Suppressor macrophage treated with lipopolysaccharide for 4 hours (primary cell): ENCODE measurements at places on chromosomes 12 and 14.

DNA sequence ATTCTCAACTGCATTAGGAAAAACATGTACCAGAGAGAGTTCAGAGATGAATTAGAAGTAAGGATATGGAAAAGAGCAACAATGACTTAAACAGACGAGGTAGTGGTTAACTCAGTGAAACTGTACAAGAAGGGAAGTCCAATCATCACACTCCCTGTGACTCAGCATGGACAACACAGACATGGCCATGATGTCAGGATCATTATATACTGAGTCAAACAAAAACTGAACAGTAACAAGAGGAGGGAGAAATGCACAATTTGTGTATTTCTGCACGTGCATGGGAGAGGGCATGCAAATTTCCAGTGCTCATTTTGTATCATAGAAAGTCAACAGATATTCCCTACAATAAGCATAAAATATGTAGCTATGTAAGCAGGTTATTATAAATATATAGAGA lies 1037.8 kb downstream of the BCL11B start:
- DNase-seq: peak; percentile 40

DNA sequence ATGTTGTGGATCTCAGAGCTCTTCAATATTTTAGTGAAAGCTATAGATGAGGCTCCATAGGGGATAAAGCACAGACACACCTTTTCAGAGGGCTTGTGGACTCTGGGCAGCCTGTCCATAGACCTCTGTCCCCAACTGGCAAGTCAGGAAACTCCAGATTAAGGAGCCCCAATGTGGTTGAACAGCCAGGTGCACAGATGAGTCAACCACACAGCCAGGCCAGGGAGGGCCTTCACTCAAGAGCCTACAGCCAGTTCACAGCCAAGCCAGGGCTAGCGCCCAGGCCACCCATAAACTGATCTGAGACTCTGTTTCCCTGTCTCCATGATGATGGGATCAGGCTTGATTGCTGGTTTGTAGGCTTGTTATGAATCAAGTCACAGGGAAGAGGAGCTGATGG lies 1.0 kb upstream of the BDKRB2 start:
- DNase-seq: no peak

- no peak for DNase-seq
These were observed 3.2 kb downstream of the AJUBA start for GRCh38 chr14:22978981-22979671.

GRCh38 chr14:35335388-35336092 lies 43.4 kb downstream of the PSMA6 start:
- DNase-seq: no peak

- DNase-seq: no peak
These were observed 175.4 kb upstream of the PZP start for GRCh38 chr12:9383585-9383984.

GRCh38 chr12:82619644-82620043 lies 67.1 kb upstream of the TMTC2 start:
- DNase-seq: no peak

- DNase-seq: peak; percentile 25
These were observed 56.8 kb downstream of the PAPLN start for GRCh38 chr14:73293782-73294781.

- DNase-seq: peak; percentile 50
These were observed 19.3 kb upstream of the MMP17 start for GRCh38 chr12:131808744-131809371.

DNA sequence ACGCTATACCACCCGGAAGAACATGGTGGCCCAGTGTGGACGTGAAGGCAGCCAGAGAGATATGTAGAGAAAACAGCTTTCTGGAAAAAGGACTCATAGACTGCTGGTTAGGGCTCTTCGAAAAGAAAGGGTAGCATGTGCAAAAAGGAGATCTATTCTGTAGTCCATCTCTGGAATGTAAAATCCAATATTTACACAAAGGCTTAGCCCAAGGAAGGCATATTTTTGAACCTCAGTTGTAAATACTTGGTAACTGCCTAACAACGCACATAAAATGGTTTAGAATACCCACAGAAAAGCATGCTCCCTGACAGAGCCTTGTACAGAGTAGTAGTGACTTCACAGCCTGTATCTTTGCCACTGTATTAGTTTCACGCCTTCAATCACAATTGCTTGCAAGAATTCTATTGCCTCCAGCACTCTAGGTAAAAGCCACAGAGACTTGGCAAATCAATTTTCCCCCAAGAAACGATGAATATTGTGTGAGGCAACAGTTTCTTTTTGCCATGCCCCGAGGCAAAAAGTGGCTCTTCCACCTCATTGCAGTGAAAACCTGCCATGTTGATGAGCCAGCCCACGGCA lies 59.2 kb downstream of the TRIM9 start:
- no peak for DNase-seq

- DNase-seq: no peak
These were observed 194.8 kb downstream of the GRIN2B start for GRCh38 chr12:13786646-13787045.

GRCh38 chr12:85963326-85963725 lies 89.2 kb downstream of the NTS start:
- no peak for DNase-seq

DNA sequence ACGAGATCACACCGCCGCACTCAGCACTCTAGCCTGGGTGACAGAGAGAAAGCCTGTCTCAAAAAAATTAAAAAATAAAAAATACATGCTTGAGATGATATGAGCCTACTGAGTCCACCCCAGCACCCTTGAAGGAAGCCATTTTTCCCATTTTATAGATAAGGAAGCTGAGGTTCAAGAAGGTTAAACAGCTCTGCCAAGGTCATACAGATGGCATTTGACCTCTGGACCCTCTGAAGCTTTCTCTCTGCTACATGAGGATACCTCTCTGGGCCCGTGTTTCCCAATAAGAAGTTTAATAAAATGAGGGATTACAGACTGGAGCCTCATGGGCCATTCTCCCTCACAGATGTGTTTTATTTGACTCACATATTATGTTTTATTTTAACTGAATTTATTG lies 53.9 kb upstream of the PNMA1 start:
- DNase-seq: no peak

DNA sequence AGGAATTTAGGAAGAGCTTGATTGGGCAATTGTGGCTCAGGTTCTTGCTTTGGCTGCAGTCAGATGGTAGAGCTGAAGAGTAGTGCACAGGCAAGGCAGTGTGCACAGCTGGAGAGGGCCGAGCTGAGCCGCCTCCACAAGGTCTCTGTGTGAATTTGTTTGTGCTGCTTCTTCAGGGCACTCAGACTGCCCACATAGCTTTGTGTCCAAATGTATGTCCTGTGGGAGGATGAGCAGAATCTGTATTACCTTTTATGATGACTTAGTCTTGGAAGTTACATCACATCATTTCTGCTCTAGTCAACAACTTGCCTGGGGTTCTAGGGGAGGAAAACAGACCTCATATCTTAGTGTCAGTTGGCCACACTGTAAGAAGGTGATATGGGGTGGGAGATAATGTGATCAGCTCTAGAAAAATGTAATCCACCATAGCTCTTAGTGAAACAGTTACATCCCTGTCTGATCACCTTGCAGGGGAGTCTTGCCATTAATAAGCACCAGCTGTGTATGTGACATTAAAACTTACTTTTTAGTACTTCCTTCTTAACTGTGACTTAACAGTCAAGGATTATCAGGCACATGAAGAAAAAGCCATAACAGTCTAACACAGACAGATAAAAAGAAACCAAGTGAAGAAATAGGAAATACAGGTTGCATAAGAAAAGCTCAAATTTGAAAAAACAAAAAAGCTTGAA lies 53.4 kb downstream of the RCOR1 start:
- peak; percentile 40 for DNase-seq

GRCh38 chr12:89678225-89678624 lies 30.4 kb downstream of the ATP2B1 start:
- DNase-seq: no peak

GRCh38 chr14:45181806-45182205 lies 46.1 kb downstream of the FANCM start:
- DNase-seq: no peak

DNA sequence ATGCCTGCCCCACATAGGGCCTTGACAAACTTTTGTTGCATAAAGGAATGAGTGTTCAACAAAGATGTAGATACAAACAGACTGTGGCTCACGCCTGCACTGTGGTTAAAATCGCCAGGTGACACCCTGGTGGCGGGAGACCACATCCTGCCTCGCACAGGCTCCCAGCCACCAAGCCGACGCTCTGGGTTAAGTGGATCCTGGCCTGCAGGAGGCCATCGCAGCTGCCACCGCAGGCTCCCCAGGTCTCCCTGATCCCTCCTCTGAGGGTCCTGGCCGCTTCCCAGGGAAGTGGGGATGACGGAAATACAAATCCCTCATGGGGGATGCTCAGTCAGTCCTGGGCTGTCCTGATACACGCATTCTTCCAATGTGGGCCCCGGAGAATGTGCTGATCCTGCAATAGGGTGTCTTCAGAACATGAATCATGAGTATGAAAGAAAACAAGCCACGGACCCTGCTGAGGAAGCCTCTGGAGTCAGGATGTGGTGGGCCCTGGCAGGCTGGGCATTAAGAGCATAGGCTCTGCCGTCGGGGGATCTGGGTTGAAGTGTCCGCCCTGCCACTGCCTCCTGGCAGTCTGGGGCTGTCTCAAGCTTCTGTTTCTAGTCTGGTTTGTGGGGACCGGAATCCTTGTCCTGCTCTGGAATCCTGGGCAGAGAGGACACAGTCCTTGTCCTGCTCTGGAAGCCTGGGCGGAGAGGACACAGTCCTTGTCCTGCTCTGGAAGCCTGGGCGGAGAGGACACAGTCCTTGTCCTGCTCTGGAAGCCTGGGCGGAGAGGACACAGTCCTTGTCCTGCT lies 53.5 kb upstream of the BEGAIN start:
- DNase-seq: no peak

DNA sequence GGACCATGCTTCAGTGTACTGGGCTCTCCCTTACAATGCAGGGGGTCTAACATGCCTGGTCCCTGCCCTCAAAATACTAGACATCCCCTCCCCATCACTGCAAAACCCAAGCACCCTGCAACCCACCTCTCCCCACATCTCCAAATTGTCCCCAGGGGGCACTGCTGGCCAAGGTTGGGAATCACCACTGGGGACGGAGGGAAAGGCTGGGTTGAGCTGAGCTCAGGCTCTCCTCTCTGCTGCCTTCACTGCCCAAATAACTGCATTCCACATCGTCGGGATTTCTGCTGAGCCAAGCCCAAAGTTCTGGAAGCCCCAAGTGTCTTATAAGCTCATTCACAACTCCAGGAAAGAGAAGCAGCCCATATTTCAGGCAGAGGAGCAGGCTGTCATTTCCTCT lies 69.6 kb downstream of the NT5DC3 start:
- peak; percentile 52 for DNase-seq

DNA sequence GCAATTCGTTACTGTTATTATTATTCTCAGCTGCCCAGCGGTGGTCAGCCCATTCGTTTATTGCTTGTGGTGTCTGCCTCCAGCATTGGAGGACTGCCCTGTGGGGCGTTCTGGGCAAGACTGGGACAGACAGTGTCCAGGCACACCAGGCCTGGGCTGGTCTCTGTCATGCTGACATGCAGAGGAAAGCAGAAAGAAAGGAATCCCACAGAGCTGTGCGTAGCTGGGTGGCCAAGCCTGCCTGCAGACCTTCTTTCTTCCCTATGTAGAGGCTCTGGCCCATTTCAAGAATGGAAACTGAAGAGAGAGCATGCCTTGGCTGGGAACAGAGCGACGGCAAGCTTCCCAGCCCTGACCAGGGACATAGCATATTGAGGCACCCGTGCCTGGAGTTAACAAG lies 525.3 kb upstream of the TBX3 start:
- no peak for DNase-seq

DNA sequence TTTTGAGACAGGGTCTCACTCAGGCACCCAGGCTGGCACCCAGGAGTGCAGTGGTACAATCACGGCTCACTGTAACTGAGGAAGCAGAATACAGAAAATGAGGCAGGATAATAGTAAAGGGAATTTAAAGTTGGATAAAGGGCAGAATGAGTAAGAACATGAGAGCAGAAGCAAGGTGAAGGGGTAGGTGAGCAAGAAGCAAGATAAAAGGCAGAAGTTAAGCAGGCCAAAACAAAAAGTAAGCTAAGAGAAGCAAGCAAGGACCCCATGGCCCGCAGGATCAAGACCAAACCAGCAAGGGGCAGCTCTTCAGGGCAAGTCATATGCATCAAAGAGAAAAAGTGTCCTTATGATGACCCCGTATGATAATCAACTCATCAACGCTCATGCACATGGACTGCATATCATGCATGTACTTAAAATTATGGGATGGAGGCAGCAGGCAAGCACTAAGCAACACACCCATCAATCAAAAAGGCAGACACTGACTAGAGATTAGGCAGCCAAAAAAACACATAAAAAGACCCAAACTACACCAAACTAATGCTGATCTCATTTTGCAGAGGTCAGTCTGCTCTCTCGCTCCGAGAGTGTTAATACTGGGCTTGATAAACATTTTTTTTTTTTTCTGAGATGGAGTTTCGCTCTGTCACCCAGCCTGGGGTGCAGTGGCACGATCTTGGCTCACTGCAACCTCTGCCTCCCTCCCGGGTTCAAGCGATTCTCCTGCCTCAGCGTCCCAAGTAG lies 11.6 kb downstream of the TIMELESS start:
- no peak for DNase-seq

DNA sequence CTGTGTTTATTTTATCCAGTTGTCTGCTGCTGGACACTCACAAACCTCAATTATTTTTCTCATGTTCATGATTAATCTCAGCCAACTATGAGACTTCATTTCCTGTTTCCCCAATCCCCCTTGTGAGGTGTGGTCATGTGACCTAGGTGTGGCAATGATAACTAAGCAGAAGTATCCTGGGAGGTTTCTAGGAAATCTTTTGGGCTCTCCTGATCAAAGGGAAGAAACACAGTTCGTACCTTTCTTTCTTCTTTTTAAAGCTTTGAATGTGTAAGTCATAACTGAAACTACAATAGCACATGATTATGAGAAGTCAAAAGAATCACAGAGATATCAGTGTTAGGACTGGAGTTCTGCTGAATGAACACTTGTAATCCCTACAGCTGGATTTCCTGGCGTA lies 34.4 kb upstream of the MANSC4 start:
- DNase-seq: no peak
